CD4-positive, alpha-beta T cell treated with Interleukin-6 at 100 ng/mL for 8 hours (primary cell): ENCODE measurements at places on chromosomes 4 and X.

- no peak for DNase-seq
These were observed 151.8 kb downstream of the SPATA18 start for GRCh38 chr4:52202931-52203330.

GRCh38 chrX:46628460-46629371 lies 55.2 kb downstream of the CHST7 start:
- DNase-seq = no peak

DNA sequence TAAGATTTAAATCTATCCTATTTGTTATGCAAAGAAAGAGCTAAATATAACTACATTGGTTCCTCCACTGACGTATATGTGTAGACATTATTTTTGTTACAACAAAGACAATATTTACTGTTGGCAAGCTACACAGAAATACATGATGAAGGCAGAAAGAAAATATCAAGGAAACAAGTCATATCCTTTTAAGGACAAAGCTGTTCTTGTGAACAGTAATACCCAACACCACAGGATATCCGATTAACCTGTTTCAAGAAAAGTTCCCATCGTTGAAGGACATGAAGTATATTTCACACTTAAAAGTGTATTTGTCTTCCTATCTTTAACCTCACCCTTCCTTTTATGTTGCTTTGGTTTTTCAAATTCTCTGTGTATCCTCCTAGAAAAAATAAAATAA lies 235.8 kb upstream of the AADAT start:
- no peak for DNase-seq

GRCh38 chr4:36115312-36115711 lies 129.0 kb downstream of the ARAP2 start:
- no peak for DNase-seq

GRCh38 chrX:46500054-46500453 lies 45.2 kb downstream of the ZNF674 start:
- no peak for DNase-seq

DNA sequence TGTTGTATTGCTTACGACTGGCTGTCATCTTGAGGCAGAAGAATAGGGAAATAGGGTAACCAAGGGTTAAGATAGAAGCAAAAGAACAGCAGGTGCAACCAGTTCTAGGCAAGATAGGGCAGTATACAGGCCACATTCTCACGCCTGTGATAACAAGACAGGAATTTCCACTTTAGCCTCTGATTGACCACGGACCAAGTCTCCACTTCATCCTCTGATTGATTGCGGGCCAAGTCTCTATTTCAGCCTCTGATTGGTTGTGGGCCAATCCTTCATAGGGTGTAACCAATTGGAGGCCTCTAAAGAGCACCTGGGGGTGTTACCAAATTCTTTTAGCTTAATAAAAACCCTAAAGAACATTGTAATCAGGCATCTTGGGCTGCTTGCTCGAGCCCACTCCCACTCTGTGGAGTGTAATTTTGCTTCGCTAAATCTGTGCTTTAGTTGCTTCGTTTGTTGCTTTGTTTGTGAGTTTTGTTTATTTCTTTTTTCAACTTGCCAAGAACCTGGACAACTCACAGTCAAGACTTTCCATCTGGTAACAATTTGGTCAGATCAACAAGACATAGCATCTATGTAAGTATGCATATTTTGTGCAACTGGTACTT lies 8.7 kb upstream of the TBC1D9 start:
- no peak for DNase-seq

GRCh38 chr4:36254371-36254770 lies 10.1 kb upstream of the ARAP2 start:
- DNase-seq = no peak
